Stimulated activated CD8-positive, alpha-beta memory T cell treated with anti-CD3 and anti-CD28 coated beads, Interleukin-4, amount 100 ng/mL, for 1 hour (primary cell): ENCODE measurements at places on chromosomes 2 and 18.

GRCh38 chr18:57146956-57147636, at the start of gene BOD1L2:
Gene BOD1L2 (plus strand): TSS chr18:57147087. CDS start chr18:57147313, 226 bp downstream.
- DNase-seq = no peak

- DNase-seq = no peak
These were observed 27.6 kb upstream of the CDC42EP3 start for GRCh38 chr2:37698931-37699481.

GRCh38 chr18:24395049-24395795, 2.4 kb downstream of the OSBPL1A start:
- no peak for DNase-seq

DNA sequence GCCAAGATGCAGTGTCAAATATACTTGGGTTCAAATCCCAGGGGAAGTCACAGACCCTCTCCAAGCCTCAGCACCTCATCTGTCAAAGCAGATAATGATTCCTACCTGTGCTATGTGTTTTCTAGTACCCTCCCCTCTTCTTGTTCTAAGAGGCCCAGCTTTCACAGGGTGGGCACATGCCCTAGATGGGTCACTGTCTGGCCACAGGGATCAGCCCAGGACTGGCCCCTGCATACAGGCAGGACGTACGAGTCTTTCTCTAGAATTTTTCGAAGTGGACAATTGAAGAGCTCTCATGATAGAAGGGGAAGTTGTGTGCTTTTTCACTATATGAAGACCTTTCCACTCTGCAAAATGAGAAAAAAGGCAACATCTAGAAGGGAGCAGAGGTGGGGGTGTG, 22.2 kb downstream of the ARL4C start:
- no peak for DNase-seq

DNA sequence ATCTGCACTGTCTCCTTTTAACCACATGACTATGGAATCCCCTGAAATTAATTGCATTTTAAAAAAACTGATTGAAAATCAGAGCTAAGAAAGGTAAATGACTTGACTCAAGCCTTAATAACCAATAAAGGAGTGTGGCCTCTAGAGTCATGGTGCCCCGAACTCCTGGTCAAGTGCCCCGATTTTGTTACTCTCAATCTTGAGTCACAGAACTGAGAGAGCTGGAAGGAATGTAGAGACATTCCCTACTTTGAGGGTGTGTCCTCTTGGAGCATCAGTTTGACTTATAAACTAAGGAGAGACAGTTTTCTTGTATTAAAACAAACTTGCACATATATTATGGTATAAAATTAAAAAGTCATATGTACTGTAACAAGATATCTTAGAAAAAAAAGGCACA, 2.4 kb downstream of the WDR43 start:
- no peak for DNase-seq

DNA sequence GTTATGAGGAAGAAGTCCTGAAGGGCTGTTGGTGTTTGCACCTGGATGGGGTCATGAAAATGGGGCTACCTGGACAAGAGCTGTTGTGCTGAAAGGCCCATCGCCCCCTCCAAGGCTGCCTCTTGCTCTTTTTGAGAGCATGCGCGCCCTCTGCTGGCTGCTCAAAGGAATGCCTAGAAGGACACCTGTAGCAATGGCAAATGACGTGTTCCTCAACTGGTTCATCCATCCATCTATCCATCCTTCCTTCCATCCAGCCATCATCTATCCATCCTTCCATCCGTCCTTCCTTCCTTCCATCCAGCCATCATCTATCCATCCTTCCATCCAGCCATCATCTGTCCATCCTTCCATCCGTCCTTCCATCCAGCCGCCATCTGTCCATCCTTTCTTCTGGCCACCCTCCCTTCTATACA, 17.2 kb upstream of the RPL31 start:
- peak; percentile 54 for DNase-seq

GRCh38 chr2:98658816-98659490, 50.6 kb downstream of the UNC50 start:
- no peak for DNase-seq

DNA sequence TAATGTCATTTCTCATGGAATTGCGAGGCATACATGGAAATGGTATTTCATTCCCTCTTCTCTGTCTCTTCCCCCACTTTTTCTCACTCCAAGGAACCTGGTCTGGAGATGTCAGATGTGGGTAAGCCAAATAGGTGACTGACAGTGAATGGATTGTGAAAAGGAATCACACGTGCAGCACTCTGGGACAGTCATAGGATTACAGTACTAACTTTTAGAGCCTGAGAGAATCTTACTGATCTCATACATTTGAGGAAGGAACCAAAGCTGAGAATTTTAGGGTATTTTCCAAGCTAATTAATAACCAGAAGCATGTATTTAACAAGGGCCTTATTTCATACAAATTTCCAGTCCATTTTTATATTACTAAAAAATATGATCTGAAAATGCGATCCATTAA, 58.1 kb upstream of the ERBB4 start:
- DNase-seq = no peak

DNA sequence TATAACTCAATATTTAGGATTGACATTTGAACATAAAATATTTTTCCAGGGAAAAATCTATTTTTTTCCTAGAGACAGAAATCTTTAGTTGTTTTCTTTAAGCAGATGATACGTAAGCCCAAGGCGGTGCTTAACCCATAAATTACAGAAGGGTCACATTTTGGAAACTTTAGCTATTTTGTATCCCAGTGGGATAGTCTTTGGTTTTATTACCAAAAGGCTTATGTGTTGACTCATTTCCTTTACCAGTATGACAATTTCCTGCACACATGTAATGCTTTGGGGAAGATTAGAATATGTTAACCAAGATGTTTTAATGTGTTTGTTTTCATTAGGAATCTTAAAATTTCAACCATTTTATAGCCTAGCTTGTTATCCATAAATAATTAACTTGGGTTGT, 24.8 kb downstream of the DYNC1I2 start:
- DNase-seq = no peak

DNA sequence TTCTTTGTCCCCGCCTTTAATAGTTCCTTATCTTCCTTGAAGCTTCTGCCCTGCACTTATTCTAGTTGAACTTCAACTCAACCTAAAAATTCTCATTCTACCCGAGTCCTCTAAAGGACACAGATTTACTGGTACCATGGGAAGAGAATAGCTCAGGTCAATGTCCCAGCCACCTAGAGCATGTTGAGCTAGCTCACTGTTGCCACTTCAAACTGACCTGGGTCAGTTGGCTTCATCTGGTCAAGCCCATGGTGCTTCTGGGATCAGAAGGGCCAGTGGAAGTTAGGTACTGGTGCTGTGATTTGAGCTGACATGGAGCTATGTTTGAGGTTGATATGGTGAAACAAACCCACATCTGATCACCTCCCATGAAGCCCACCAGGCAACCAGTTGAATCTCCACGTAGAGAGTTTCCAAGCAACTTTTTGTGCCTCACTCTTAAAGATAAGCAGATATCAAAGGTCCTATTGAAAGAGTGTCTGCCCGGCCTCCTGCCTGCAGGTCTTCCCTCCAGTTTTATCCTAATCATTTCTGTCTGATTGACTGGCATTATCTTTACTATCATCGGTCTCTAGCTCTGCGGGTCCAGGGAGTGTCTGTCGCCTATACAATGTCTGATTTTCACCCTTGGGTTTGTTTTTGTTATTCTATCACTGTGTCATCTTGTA, 17.2 kb downstream of the GREB1 start:
- no peak for DNase-seq

DNA sequence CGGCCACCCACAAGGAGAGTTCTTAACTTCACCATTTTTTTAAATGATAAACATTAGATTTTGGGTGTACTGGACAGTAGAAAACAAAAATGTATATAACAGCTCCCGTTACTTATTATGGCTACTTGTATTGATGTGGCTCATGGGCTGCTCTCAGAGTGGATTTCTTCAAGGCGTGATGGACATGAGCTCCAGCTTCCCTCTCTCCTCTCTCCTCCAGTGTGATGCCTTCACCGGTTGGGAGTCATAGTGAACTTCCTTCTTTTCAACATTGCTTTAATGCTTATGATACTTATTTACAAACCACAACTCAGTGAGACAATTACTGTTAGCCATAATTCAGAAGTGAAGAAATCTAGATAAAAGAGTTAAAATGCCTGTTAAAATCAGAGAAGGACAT, 515.2 kb downstream of the RNF144A start:
- DNase-seq = no peak

GRCh38 chr2:48414640-48414979, 115.3 kb upstream of the STON1 start:
- no peak for DNase-seq

DNA sequence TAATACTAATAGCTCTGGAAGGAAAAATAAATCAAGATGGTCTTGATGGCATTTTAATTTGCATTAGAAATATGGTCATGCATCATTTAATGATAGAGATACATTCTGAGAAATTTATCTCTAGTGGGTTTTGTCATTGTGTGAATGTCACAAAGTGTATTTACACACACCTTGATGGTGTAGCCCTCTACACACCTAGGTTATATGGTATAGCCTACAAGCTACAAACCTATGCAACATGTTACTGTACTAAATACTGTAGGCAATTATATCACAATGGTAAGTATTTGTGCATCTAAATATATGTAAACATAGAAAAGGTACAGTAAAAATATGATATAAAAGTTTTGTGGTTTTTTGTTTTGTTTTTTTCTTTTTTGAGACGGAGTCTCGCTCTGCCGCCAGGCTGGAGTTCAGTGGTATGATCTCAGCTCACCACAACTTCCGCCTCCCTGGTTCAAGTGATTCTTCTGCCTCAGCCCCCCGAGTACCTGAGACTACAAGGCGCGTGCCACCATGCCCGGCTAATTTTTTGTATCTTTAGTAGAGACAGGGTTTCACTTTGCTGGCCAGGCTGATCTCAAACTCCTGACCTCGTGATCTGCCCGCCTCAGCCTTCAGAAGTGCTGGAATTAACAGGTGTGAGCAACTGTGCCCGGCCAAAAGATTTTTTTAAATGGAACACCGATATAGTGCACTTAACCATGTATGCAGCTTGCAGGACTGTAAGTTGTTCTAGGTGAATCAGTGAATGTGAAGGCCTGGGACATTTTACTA, 83.7 kb upstream of the UBXN4 start:
- DNase-seq = peak; percentile 5

- no peak for DNase-seq
These were observed 20.0 kb upstream of the INO80C start for GRCh38 chr18:35517715-35518114.

- DNase-seq = no peak
These were observed 65.4 kb downstream of the EIF2AK3 start for GRCh38 chr2:88561646-88562388.

GRCh38 chr2:7896940-7897487, 784.8 kb upstream of the ID2 start:
- no peak for DNase-seq

DNA sequence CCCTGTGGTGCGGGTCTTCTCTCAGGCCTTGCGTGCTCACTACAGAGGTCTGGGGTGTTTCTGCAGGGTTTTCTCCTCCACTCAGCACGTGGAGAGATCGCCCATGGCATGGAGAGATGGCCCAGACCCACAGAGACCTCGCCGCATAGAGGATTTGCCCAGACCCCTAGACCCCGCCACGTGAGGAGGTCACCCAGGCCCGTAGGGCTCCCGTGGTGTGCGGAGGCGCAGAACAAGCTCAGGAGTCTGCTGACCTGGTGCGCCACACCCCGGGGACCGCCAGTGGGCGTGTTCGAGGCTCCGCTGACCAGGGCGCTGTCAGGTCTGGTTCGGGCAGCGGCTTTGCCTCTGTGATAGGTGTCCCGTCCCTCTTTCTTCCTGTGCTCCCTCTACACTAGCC, 64.5 kb downstream of the ADI1 start:
- DNase-seq = no peak

GRCh38 chr2:33670392-33670937, 71.4 kb upstream of the FAM98A start:
- no peak for DNase-seq

DNA sequence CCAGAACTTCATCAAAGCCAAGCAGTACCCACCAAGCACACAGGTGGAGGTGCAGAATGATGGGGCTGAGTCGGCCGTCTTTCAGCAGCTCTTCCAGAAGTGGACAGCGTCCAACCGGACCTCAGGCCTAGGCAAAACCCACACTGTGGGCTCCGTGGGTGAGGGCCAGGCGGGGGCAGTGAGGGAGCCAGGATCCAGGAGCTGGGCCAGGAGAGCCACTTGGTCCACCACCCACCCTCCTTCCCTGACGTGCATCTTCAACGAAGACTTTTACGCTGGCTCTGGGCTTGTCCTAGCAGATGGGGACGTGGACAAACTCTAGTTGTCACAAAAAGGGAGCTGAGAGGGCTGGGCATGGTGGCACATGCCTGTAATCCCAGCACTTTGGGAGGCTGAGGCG, 11.8 kb downstream of the VIL1 start:
- no peak for DNase-seq

DNA sequence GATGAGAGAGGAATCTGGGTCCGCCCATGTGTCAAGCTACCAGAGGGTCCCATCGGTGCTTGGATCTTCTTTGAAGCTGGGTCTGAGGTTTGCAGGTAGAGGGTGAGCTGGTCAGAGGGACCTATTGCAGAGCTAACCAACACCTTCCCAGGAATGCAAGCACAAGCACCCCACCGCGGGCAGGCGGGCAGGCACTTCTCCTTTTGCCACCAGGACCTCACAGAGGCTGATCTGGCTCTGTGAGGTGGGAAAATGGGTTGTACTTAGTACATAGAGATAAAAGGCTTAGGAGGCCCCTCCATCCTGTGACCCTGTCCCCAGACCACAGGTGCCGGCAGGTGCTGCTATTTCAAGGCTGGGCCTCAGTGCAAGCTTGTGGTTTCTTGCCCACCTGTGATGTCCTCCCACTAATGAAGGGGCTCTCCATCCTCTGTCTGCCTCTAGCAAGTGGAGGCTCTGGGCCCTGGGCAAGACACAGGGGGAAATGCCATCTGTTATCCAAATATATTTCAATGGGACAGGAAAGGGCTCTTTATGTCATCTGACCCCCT, 31.4 kb upstream of the IL37 start:
- no peak for DNase-seq

DNA sequence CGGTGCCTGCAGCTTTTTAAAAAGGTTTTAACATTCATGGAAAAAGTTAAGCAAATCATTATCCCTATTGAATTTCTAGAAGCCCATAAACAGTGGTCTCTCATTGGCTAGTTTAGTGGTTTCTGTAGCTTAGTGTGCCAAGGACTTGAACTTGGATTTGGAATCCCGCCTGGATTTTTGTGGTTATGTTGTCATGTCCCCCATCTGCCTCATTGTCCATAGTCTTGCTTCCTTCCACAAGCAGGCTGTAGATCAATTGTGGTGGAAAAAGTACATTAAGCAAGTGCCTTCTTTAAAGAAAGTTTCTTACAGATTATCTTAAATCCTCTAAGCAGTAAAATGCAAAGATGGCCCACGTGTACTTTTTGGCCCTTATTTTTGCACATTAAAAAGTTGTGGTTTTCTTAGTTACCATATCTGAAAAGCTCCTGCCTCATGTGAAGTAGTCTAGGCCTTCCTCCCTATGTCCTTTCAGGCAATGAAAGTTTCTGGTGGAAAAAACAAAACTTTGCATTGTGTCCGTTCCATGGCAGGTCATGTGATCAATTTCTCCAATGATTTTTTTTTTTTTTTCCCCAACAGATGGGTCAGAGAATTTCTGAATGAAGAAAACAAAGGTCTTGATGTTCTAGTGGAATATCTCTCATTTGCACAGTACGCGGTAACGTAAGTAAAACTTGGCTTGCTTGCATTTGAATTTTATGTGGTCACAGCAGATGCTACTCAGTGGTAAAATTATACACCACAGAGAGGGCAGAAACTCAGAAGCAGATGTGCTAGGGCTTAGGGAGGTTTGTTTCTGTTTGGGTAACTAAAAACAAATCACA, 158.9 kb downstream of the PRPF40A start:
- DNase-seq = no peak

- DNase-seq = no peak
These were observed 4.3 kb upstream of the MYL12B start for GRCh38 chr18:3257627-3258120.

GRCh38 chr2:147428120-147428747, 416.6 kb upstream of the ACVR2A start:
- DNase-seq = no peak
